ENCODE measurements at places on chromosomes 2 and 18.

DNA sequence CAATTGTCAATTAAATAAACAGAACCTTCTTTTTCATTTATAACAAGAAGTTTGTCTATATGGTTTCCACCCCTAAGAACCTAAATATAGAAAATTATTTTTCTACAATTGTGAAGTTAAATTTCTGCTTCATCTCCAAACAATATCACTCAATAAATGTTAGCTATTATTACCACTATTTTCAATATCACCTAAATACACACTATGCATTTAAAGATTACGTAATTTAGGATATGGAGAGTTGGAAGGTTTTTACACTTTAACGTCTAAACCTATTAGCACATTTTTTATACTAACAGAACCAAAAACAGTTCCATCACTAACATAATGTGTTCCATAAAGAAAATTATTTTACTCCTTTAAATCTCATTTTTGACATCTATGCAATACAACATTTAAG, 48.0 kb downstream of the ROCK2 start:
- DNase-seq, result no peak

DNA sequence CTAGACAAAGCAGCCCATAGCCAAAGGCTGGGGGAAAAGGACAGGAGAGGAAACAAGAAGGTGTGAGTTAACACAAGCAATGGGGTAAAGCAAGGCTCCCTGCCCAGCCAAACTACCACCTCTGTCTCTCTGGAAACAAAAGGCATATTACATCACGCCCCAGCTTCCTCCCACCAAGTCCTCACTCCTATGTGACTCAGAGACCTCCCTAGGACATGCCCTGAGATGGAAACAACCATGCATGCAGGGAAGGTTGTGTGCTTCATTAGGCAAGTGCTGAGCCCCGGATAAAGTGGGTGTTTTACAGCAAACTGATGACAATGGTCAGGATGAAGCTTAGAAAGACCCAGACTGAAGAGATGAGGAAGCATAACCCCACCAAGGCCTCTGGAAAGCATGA, 9.0 kb upstream of the ATRAID start:
- DNase-seq, result no peak

GRCh38 chr18:79242246-79242645, 153.5 kb upstream of the NFATC1 start:
- DNase-seq, result no peak

DNA sequence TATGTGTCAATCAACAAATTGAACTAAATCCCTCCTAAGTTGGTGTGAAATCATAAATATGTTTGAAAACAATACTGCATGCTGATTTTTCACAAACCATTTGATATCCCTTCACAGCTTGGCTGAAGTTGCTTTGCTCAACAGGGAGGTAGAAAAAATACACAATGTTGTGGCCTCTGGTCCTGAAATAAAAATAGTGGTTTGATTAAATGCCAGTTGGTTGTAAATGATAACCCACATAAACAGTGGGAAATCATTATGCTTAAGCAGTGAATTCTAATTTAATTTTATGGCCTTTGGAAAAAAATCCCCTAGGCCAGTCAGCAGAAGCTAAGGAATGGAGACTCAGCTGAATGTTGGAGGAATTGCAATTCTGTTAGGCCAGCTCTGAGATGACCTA, 359.4 kb upstream of the CWC22 start:
- DNase-seq, result no peak

GRCh38 chr2:64876137-64876647, 113.0 kb upstream of the SLC1A4 start:
- no peak for DNase-seq

- DNase-seq, result no peak
These were observed 454.9 kb upstream of the CHAC2 start for GRCh38 chr2:53312721-53313120.

DNA sequence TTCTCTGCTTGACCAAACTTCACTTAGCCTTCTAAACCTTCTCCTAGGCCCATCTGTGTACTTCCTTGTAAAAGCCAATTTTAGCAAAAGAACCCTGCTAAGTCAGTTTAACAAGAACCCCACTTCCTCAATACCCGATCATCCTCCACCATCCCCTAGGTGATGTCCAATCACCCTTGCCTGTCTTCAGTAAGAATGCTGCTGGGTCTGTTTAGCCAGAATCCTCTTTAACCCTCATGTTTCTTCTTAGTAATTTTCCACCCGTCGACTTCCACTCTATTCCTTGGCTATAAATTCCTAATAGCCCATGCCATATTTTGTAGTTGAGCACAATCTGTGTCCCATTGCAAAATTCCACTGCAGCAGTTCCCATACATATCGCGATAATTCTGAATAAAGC, 780.0 kb upstream of the RAB6C start:
- no peak for DNase-seq

- no peak for DNase-seq
These were observed 4.8 kb upstream of the ID2 start for GRCh38 chr2:8676921-8677645.

DNA sequence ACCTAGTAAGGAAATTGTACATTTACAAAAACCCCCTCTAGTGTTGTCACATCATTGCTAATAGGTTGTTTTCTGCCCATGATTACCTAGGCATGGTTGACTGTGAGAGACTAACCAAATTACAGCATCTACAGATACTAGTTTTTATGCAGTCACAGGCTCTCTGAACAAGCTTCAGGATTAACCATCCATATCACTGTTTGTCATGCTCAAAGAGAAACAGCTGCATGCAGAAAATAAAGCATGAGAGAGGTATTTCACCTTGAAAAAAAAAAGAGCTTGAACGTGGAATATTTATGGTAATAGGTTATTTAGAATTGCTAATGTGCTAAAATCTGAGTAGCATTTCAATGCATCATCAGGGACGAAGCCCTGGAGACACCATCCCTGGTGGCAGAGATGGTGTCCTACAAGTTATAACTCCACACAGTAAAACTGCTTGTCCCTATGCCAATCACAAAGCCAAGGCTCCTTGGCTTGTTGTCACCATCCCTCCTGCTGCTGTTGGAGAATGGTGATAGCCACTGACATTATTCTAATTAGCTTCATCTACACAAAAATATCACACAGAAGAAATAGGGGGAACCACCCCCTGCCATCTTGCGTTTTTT, 5.4 kb downstream of the NEB start:
- DNase-seq, result no peak

DNA sequence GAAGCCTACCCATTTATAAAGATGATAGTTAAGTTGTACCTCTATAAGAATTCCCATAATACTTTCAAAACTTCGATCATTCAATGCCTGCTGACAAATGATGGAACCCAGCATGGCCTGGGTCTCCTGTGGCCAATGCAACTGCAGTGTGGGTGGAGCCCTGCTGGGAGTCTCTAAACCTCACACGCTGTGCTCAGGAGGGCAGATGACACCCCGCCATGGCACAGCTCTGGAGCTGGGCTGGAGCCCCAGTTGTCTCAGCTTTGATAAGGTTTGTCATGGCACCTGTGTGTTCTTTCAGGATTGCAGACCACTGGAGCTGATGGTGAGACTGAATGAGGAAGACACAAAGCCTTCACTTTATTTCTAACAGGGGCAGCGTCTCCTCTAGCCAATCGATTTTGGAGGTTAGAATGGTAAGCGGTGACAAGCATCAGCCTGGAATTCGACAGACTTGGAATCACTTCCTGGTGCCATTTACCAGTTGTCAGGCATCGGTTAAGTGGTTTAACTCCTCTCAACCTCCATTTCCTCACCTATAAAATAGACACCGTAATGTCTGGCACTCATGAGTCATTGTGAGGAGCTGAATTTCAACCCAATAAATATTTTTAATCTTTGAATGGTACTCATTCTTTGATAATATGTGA, 383.6 kb upstream of the SALL3 start:
- no peak for DNase-seq

DNA sequence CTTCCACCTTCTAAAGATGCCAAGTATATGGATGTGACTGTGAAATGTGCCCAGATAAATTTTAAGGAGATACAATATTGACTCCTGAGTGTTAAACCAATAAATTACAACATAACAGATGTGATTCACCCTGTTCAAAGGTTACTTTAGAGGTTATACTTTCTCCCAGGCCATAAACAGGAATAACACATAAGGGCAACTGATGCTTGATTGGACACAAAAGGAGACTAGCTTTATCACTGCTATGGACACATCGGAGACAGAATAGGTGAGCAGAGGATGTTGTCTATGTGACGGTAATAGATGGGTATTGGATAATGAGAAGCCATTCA, 31.9 kb upstream of the SLC25A52 start:
- no peak for DNase-seq

DNA sequence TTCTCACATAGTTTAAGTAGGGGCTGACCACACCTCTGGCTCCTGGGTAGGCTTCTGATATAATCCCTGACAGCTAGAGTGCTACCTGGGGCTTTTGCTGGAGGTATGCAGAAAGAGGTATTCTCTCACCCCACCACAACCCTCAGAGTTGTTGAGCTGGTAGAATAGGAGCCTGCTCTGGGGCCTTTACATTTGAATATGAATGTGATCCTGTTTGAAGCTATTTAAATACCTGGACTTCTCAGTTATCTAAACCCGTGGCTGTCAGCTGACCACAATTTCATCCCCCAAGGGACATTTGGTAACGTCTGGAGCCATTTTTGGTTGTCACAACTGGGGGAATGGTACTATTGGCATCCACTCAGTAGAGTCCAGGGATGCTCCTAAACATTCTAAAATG, 669.1 kb downstream of the SATB2 start:
- no peak for DNase-seq

- no peak for DNase-seq
These were observed 41.9 kb downstream of the TNFRSF11A start for GRCh38 chr18:62366992-62367391.

GRCh38 chr2:238125127-238125885, 13.2 kb upstream of the KLHL30 start:
- DNase-seq, result no peak

GRCh38 chr2:160279813-160280465, 79.9 kb upstream of the ITGB6 start:
- DNase-seq, result no peak

All from stimulated activated CD8-positive, alpha-beta memory T cell treated with anti-CD3 and anti-CD28 coated beads, Interleukin-4, amount 100 ng/mL, for 1 hour (primary cell).